ENCODE measurements at places on chromosomes 11 and 22. TPM values are rescaled to one million over a fixed set of nuclear protein-coding genes. Genes with fewer than 3 reads are reported as not detected.

OR2AG2 gene
- 0.12 TPM for total RNA-seq

- no peak for DNase-seq
Measured at GRCh38 chr11:34275486-34275885, 82.3 kb downstream of the ABTB2 start.

- no peak for DNase-seq
Measured at GRCh38 chr11:65035579-65035978, 5.4 kb upstream of the SAC3D1 start.

DNA sequence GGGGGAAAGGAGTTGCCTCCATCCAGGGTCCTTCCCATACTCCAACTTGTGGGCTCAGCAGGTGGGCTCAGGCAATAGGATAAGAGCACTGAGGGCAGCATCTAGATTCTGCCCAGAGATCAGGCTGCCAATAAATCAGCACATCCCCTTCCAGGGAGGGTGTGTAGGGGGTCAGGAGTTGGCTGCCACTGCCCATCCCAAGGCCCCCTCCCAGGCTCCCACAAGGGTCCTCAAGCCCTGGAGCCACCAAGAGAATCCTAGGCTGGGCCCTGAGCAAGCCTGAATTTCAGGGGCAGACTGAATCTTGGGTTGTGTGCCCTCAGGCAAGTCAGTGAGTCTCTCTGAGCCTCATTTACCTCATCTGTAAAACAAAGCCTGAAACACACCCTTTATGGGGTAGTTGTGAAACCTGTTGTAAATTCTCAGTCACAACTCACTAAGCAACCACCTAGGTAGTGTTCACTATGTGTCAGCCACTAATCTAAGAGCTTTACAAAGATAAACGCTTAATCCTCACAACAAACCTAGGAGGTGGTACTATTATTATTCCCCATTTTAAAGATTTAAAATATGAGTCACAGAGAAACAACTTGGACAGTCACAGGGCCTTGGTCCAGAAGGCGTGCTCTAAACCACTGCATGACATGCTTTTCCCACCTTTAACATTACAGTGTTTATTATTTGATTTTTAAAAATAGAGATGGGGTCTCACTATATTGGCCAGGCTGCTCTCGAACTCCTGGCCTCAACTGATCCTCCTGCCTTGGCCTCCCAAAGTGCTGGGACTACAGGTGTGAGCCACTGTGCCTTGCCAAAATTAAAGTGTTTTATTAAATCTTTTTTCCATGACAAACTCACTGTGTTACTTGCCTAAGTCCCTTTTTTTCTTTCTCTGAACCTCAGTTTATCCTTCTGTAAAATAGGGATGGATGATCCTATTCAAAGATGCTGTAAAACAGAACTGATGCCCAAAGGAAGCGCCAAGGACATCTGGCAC is 36.2 kb downstream of the LMO1 start:
- peak; percentile 27 for DNase-seq

- DNase-seq, result no peak
Measured at GRCh38 chr11:1300121-1300520, 9.3 kb downstream of the TOLLIP start.

DNA sequence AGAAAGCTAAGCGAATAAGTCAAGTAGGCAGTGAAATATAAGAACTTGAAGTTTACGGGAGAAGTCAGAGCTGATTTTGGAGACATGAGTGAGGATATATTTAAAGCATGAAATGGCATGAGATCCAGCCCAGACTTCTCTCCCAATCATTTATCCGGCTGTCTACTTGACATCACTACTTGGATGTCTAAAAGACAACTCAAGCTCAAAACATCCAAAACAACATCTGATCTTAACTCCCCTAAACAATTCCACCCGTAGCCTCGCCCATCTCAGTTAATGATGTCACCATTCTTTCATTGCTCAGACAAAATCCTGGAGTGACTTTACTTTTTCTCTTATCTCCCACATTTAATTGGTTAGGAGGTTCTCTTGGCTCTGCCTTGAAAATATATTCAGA is 44.5 kb downstream of the WEE1 start:
- DNase-seq, result no peak

GRCh38 chr11:1482581-1483444 is 3.8 kb downstream of the MOB2 start:
- no peak for DNase-seq

DNA sequence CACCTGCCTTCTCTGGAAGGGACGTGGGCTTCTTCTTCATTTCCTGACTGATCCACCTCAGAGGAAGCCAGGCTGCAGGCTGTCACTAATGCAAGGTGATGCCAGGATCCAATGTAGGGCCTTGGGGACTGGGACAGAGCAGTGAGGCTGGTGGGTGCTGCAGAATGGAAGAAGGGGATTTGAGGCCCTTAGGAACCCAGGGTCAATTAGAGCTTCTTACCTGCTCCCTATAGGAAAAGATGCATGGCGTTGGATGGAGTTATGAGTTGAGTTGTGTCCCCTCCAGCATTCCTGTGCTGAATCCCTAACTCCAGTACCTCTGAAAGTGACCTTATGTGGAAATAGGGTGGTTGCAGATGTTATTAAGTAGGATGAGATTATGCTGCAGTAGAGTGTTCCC is 190.4 kb downstream of the MIAT start:
- DNase-seq, result no peak

- no peak for DNase-seq
Measured at GRCh38 chr22:43750751-43751150, 61.4 kb downstream of the EFCAB6 start.
